Naive B cell (primary cell): ENCODE measurements at places on chromosomes 4 and X. TPM values are rescaled to one million over a fixed set of nuclear protein-coding genes. Genes with fewer than 3 reads are reported as not detected.

The PF4V1 gene
- polyA plus RNA-seq, result 1.2 TPM

DNA sequence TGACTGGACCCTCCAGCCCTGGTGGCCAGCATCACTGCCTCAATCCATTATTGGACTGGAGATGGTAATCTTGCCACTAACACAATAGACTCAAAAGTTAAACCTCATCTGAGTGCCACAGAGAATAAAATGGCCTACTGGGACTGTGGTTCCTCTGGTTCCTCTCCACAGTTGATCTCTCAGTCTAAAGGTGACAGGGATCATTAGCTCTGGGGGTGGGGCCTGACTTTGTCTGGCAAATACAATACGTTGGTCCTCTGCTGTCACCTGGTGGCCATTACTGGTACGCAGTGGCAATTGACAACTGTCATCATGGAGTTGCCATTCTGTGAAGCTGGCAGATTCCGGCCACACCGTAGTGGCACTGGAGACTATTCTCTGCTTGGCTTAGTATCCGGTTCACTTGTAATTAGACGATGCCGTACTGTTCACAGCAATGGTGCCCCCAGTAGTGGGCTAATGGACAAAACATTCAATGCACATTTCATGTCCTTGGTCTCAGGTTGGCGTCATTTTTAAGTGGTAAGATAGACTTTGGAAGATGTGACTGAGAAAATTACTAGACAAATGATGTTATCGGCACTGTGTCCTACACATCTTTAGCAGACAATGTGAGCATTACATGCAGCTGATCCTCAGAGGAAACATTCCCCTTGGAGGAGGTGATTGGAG, 6.7 kb downstream of the FGFBP2 start:
- H3K36me3 ChIP-seq, result peaks cover 9% of the 10 kb centered on the region
- H3K27me3 ChIP-seq, result no peaks in the 10 kb centered on the region
- H3K4me1 ChIP-seq, result peaks cover 8% of the 10 kb centered on the region
- H3K4me3 ChIP-seq, result no peak overlapping the region
- H3K27ac ChIP-seq, result no peak overlapping the region
- DNase-seq, result peak; percentile 67

The TMEM255A gene
- not detected for polyA plus RNA-seq

- peaks cover 12% of the 10 kb centered on the region for H3K4me1 ChIP-seq
- DNase-seq, result no peak
- no peak overlapping the region for H3K4me3 ChIP-seq
Observed at GRCh38 chr4:145839151-145839550, 99.5 kb downstream of the ZNF827 start.

The MGARP gene
- 1.0 TPM for polyA plus RNA-seq

DNA sequence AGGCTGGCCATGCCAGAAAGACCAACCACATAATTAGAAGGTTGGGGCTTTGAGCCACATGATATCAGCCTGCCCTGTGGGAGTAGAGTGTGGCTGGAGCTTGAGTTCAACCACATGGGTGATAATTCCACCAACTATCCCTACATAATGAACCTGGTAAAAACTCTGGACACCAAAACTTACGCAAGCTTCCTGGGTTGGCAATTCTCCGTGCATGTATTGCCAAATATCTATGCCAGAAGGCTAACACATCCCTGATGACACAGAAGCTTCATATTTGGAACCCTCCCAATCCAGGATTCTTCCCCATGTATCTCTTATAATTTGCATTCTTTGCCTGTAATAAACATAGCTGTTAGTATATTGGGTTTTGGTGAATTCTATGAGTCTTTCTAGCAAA, 68.2 kb downstream of the FUNDC1 start:
- no peaks in the 10 kb centered on the region for H3K27me3 ChIP-seq
- H3K4me1 ChIP-seq, result no peaks in the 10 kb centered on the region
- DNase-seq, result no peak
- no peak overlapping the region for H3K4me3 ChIP-seq
- H3K27ac ChIP-seq, result no peak overlapping the region
